SK-N-DZ (cell line): ENCODE measurements at places on chromosomes 1 and 21.

DNA sequence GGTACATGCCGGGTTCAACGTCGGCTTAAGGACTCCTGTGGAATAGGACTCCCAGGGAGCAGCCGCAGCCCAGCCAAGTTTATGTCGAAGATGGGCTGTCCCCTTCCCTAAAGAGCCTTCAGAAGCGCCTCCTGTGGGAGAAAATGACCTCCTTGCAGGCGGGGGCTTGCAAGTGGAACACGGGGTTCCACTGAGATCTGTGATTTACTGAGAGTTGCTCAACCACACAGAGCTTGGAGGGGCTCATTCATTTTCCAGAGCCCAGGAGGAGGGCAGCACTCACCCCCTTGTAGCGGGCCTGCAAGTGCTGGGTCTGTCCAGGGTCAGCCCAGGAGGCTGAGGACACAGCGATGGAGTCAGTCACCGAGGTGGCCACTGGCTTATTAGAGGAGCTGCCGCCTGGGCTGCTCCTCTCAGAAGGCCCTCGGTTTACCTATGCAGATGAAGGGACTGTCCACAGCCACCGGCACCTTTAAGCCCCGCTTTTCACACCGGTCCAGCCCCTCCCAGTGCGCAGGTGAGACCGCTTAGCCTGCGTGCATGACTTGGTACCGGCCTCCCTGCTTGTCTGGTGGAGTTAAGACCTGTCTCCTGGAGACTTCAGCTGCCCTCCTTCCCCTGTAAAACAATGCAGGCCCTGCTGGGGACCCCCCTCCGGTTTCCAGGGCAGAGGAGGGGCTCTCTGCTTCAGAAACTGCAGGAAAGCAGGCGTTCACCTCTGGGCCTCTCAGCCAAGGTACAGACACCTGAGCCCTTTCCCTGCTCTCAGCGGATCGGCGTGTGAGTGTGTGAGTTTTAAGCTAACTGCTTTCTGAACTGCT is 57.5 kb downstream of the ATP5PO start:
- DNase-seq = no peak

- no peak for DNase-seq
Observed at GRCh38 chr21:14942801-14943490, 121.9 kb downstream of the NRIP1 start.

GRCh38 chr1:229080361-229080760 is 190.6 kb upstream of the RAB4A start:
- DNase-seq = no peak

DNA sequence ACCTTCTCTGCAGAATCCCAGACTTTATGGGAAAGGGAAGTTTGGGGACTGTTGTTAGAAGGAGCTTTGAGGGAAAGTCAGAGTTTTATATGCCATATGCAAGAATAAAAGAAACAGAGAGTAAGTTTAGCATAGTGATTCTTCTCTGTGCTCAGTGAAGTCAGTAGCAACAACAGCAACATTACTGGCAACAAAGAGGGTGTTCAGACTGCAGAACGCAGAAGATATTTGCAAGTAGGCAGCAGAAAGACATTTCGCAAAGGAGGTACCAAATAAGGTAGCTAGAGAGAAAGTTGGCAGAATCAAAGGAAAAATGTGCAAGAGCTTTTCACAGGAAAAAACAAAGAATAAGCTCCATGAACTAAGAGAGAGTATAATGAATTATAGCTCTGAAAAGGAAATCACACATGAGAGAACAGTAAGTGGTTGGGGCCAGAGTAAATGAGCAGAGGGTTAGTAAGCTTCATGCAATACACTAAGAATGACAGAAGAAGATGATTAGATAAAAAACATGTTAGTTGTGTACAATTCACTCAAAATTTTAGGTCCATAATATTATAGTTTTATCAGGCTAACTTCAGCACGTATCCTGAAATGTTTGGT is 98.1 kb downstream of the NEGR1 start:
- DNase-seq = no peak

DNA sequence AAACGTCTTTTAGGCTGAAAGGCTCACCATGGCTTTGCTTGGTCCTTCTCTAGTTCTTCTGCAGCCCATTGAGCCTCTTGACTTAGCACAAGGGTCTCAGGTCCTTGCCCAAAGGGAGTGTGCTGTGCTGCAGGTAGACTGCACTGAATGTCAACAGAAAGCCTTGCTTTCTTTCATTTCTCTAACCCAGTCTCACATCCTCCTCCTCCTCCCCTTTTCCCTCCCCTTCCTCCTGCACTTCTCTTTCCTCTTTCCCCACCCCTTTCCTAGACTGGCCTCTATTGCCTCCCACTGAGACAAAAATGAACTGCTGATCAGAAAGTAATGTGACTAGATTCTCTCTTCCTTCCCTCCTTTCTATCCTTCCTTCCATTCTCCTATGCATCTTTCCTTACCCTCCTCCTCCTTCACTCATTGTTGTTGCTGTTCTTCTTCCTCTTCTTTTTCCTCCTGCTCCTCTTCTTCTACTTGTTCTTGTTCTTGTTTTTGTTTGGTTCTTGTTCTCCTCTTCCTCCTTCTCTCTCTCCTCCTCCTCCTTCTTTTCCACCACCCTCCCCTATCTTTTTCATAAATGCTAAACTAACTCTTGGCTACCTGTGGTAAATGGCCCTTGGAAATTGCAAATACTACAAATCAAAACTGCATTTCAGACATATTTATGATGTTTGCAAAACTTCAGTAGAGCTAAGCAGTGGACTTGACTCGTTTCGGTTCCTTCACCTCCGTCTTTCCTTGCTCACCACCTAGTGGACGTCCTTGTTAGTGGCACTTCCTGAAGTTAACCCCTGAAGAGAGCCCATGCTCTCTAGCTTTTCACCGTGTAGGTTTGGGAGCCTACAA is at the start of gene SELL:
Gene SELL (minus strand): TSS at position 152 of the 840 bp plus-strand sequence. CDS start 122 bp downstream, at position 30.
- DNase-seq = peak; percentile 35

DNA sequence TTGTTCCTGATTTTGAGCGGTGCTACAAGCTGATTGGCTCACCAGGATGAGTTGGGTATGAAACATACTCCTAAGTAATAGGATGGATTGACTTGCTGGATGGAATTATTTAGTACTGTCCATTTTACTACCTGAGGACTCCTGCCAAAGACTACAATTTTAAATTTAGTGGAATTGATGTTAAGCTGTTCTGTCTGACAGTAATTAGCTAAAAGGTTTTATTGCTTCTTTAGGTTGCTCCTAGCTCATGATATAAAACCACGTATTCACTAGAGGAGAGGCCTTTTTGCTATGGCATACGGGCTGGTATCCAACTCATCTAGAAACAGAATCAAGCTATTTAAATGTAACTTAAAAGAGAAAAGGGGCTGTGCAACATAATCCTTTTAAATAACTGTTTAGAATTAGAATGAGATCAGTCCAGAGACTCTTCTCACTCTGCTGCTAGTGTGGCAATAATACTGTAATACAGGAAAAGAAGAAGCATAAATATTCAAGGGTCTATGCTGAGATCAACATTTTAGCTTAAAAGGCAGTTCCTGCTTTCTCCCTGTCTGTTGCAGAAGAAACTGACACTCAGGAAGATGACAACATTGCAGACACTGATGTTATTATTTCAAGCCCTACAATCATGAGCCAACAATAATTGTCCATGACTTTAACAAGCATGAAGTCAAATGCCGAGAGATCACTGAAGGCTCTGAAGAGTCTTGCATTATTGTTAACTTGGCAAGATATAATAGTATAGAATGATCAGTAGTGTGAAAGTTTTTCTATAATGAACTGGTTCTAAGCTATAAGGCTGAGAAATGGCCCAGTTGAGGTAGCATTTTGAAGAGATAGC is 258.7 kb upstream of the ADGRL4 start:
- DNase-seq = no peak

GRCh38 chr1:72064196-72065075 is 217.9 kb downstream of the NEGR1 start:
- DNase-seq = no peak

DNA sequence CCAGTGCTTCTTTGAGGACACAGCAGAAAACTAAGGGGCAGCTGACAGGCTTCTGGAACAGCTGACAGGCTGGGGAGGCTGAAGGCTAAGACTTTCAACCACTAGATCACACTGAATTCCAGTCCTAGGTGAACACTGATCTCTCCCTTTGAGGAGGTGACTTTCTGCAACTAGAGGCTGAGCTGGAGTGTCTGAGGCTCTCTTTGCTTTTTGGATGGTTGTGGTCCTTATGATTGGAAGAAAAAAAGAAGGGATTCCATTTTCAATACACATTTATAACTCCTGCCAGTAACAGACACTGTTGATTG is 1.4 kb downstream of the IL6R start:
- no peak for DNase-seq
